HCEC 1CT (cell line): ENCODE measurements at places on chromosomes 13 and 19.

- no peak for DNase-seq
Measured at GRCh38 chr13:109370496-109370895, 415.9 kb downstream of the IRS2 start.

DNA sequence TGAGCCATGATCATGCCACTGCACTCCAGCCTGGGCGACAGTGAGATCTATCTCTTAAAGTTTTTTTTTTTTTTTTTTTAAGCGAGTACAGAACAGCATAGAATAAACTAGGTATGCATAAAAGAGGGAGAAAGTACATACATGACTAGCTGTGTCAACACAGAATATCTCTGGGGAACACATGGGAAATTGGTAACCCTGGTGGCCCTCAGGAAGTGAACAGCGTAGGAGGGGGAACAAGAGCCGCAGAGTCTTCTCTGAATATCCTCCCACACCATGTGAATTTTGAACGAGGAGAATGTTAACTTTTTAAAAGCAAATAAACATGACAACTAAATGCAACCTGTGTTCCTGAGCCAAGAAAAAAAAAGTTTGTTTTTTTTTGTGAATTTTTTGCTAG lies 15.2 kb downstream of the PHLDB3 start:
- no peak for DNase-seq

DNA sequence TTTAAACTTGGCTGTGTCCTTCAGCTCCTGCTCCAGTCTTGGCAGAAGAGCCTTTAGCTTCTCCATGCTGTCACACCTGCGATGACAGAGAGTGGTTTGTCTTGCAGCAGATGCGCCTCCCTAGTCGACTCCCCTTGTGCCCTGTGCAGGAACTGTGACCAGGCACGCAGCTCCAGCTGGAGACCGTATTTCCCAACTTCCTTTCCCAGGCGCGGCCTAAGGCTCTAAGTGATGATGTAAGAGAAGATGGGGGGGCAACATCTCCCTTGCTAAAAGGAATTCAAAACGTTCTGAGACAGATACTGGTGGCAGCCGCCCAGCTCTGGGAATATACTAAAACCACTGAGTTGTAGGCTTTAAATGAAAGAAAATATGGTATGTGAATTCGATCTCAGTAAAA lies 16.3 kb downstream of the DCUN1D2 start:
- no peak for DNase-seq

GRCh38 chr13:39281539-39282150 lies 243.4 kb downstream of the NHLRC3 start:
- no peak for DNase-seq

- no peak for DNase-seq
Measured at GRCh38 chr13:85278851-85279250, 520.4 kb downstream of the SLITRK6 start.

DNA sequence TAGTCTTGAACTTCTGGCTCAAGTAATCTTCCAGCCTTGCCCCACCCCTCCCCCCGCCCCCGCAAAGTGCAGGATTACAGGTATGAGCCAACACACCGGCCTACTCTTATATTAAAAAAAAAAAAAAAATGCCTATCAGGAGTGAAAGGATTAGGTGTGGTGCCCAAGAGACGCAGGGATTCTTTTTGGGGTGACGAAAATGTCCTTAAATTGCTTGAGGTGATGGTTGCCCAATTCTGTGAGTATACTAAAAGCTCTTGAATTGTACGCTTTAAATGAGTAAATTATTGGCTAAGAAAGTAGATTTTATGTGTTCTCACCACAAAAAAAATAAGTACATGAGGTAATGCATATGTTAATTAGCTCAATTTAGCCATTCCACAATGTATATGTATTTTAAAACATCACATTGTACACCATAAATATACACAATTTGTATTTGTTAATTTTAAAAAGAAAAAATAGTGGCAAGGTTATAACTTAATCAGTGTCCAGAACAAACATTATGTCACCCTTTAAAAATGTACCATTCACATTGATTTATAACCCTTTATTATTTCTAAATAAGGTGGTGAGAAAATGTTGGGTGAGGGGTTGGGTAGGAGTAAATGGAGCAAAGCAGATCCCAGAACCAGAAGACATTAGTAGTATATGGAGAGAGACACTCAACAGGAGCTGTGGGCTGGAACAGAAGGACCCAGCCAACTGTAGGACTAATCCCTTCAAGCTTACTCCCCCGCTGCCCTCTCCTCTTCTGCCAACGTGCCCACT lies 3.9 kb downstream of the IGSF23 start:
- DNase-seq: no peak
